ENCODE measurements at places on chromosomes 3 and 15.

DNA sequence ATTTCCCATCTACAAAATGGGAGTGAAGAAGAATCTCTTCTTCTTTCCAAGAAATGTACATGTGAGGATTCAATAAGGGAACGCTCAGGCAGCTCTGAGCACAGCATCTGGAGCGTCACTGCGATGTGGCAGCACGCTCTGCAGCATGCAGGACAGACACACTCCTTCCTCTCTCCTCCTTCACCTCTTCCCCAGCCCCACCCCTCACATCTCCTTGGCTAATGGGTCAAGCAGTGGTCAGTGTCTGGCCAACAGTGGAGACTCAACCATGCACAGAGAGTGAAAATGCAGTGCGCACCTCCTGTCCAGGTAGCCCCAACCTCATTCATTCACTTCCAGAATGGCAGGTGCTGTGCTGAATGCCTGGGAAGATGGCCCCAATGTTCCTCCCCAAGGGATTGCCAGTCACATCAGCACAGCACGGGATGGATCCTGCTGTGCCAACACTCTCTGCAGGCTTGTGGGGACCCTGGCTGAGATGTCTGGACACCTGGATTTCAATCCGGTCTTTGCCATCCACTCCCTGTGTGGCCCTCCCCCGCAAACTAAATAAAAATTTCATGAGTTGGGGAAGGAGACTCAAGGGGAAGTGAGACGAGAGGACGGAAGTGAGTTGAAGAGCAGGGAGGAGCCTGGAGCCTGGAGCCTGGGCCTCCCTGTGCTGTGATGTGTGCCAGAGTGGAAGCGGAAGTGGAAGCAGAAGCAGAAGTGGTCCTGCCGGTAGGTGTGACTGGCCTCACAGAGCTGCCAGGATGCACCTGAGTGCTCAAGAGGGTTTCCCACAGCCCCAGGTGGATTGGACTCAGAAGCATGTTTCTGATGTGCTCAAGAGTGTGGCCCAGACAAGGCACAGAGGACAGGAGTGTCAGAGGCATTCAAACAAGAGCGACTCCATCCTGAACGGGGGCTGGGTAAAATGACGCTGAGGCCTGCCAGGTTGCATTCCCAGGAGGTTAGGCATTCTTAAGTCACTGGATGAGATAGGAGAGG is 163.9 kb downstream of the SMAD6 start:
- peak; percentile 76 for DNase-seq

DNA sequence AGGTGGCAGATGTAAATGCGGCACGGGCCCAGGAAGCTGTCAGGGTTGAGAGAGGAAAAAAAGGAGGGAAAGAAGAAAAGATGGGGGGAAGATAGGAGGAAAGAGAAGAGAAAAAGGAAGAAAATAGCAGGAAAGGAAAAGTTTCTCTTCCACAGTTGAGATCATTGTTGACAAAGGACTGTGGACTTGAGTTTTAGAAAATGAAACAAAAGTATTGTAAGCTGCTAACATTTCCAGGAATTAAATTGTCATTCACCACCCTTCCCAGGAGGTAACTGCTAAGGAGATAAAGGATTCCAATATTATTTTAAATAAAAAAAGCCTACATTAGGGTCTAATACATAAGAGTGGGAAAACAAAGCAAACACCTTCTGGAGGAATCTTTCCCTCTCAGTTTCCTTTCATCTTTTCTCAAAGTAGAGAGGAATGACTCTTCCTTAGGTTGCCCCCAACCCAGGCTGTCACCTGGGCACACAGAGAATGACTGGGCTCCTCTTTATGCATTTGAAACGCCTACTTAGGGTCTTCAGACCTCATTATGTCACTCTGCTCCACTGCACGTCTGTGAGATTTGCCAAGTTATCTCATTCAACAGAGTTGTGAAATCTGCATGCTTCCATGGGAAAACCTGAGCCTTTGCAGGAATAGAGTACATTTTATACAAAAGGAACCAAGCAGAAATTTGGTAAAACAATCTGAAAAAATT is 194.0 kb downstream of the TNIK start:
- no peak for DNase-seq

- no peak for DNase-seq
Observed at GRCh38 chr3:176992565-176992964, 204.7 kb downstream of the TBL1XR1 start.

GRCh38 chr3:127371846-127372245 is 84.0 kb upstream of the PRR20G start:
- no peak for DNase-seq

- peak; percentile 30 for DNase-seq
Observed at GRCh38 chr3:72405943-72406566, 442.2 kb downstream of the SHQ1 start.

DNA sequence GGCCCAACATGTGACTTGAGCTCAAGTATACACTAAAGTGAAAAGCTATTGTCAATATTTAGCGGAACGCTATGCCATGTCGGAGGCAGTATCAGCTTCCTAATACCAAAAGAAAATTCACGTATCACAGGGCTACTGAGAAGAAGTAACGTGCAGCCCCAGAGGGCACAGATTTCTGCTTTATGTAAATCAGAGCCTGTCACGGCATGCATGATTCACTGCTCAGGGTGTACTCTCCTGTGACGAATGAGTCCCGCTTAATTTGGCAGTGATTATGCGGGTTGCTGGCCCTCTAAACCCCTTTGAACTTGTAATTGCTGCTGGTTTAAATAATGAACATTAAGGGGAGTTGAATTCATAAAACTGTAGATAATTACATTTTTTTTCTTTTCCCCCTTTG is 85.3 kb downstream of the MEIS2 start:
- DNase-seq: no peak

- DNase-seq: no peak
Observed at GRCh38 chr3:118168175-118168574, 866.5 kb downstream of the IGSF11 start.

GRCh38 chr15:57504599-57504940 is 87.1 kb upstream of the MYZAP start:
- DNase-seq: no peak

DNA sequence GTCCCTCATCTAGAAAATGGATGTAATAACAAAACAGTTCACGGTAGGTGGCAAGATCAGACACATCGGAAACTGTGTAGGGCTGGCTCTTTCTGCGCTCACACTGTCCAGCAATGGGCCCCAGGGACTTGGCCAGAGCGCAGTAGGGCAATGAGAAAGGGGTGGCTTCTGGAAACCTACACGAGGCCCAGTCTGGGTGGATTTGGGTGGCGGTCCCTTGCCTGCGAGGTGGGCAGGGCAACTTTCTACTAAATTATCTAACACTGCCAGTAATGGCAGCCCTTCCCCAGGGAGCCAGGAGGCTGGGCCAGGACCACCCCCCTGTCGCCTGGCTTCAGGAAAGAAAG is 2.1 kb upstream of the TNK2 start:
- DNase-seq: no peak

GRCh38 chr3:64030741-64031140 is 7.4 kb upstream of the PSMD6 start:
- DNase-seq: peak; percentile 79

GRCh38 chr15:52727815-52728214 is 48.6 kb upstream of the ATOSA start:
- no peak for DNase-seq

GRCh38 chr3:17631609-17632008 is 110.8 kb downstream of the TBC1D5 start:
- no peak for DNase-seq

- DNase-seq: peak; percentile 72
Observed at GRCh38 chr3:126481808-126482502, 6.3 kb upstream of the ZXDC start.

- no peak for DNase-seq
Observed at GRCh38 chr3:65664931-65665330, 373.8 kb downstream of the MAGI1 start.

- no peak for DNase-seq
Observed at GRCh38 chr3:6528951-6529350, 332.0 kb upstream of the GRM7 start.

GRCh38 chr3:158248261-158248660 is 138.4 kb downstream of the RSRC1 start:
- no peak for DNase-seq

- DNase-seq: no peak
Observed at GRCh38 chr3:131421957-131422498, 40.5 kb downstream of the NUDT16 start.

DNA sequence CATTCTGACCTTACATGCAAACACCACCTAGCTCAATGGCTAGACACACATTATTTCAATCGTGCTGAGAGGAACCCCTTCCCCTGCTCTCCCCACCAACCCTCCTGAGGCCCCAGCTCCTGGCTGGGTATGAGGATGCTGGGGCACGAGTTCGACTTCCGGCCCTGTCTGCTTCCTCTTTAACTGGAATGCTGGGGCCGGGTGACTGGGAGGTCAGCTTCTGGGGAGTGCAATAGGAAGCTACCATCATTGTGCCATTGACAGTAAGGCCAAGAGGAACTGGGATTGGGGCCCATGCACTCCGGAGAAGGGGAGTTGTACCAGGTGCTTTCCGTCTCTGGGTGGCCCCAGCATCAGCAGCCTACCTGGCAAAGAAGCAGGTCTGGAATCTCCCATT is 15.6 kb upstream of the TLE3 start:
- peak; percentile 78 for DNase-seq

GRCh38 chr3:16898595-16899395 is 14.0 kb downstream of the PLCL2 start:
- no peak for DNase-seq

DNA sequence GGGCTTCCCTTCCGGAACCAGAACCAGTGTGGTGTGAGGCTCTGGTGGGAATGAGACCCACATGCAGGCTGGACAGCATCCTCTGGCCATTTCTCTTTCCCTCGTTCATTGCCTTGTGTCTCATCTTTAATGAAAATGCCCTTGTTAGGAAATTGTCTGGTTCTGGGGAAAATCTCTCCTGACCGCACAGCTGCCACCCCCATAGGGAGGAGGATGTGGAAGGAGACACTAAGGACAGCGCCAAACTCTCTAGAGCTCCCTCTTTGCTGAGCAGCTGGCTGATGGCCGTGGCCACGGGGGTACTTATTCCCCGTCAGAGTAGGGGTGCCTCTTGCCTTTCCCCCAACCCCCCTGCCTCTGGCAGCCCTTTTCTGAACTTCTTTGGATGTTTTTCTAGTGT is 297.6 kb upstream of the C2CD4B start:
- no peak for DNase-seq

DNA sequence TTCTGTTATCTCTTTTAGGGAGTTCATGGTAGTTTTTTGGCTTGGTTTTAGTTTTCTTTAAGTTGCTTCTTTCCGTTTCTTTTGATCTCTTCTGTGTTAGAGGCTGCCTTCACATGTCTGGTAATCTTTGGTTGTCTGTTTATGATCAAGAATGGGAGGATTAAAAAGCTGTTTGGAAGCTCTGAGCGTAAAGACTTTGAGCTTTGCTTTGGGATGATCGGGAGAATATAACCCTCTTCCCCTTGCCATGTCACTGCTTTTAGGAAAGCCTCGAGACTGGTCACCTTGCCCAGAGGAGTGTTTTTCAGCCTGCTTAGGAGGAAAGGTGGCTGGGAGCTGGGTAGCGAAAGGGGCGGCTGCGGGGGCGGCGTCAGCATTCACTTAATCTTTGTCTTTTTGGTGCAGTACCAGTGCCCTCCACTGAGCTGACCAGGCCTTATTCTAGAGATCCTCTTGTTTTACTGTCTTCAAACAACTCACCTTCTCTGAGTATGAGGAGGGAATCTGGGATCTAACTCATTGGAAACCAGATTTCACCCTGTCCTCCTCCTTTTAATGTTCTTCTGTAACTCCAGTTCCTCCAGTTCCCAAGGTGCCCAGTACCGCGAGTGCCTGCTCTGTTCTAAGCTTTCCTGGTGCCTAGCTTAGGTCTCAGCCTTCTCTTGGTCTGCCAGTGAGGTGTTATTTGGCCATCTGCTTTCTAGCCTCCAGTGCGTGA is 15.5 kb downstream of the TATDN2 start:
- no peak for DNase-seq

DNA sequence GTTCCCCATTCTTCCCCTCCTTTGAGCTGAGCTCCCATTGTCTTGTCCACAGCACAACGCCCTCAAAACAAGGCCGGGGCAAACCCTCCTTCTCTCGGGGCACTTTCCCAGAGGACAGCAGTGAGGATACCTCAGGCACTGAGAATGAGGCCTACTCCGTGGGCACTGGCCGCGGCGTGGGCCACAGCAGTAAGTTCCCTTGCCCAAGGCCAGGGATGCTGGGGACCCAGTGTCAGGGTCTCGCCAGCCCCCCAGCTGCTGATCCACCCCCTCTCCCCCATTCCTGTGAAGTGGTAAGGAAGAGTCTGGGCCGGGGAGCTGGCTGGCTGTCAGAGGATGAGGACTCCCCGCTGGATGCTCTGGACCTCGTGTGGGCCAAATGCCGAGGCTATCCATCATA is 4.2 kb upstream of the OGG1 start:
- DNase-seq: no peak

GRCh38 chr15:36748366-36749115 is 169.1 kb downstream of the CDIN1 start:
- DNase-seq: peak; percentile 53

DNA sequence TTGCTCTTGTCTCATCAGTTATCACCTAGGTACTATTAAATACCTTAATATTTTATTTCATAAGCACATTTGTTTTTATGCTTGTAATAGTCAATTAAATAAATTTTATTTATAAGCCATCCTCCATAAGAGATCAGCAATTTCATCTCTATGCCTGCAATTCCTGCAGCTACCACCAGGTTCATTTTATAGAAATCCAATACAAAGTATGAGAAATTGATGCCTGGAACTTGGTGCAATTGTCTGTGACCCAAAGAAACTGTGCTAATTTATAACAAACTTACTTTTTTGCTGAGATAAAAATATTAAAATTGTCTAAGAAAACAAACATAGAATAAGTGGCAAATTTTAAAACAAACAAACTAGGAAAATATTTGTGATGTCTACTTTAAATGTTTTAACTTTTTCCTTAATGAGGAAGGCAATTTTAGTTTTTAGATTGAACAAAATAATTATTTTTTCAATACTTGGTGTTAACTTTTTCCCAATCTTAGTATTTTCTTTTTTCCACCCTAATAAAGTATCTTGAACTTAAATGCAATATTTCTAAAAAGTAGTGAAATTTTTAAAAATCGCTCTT is 1026.6 kb downstream of the ROBO1 start:
- DNase-seq: no peak

GRCh38 chr3:32056559-32057290 is 49.7 kb upstream of the GPD1L start:
- DNase-seq: no peak

DNA sequence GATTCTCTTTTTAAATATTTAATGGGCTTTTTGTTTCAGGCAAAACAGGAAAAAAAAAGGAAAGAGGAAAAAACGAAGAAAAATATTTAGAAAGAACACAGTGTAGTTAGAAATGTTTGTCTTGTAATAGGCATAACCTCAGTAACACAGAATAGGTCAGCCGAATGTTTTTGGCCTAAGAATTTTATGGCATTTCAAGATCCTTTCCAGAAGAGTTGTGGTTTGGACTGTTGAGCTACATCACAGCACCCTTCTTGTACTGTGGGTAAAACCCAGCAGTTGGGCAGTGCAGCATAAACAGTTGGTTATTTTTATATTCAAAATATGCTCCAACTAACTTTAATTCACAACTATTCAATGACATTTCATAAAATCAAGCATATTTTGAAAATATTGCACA is 474.4 kb upstream of the AGTR1 start:
- DNase-seq: no peak

- DNase-seq: no peak
Observed at GRCh38 chr15:77851691-77852090, 219.0 kb upstream of the LINGO1 start.

- DNase-seq: no peak
Observed at GRCh38 chr15:68436680-68437079, 4.7 kb upstream of the ITGA11 start.

- no peak for DNase-seq
Observed at GRCh38 chr15:52422001-52422400, 106.7 kb downstream of the MYO5A start.

GRCh38 chr15:68586274-68586961 is 7.6 kb downstream of the CORO2B start:
- no peak for DNase-seq

GRCh38 chr3:30521156-30521715 is 85.2 kb upstream of the TGFBR2 start:
- DNase-seq: no peak
